Nephron progenitor cell (in vitro differentiated cells): ENCODE measurements at places on chromosomes 5 and 9.
A peak's percentile ranks its signal among the peaks of the same experiment; 100 is the strongest.

DNA sequence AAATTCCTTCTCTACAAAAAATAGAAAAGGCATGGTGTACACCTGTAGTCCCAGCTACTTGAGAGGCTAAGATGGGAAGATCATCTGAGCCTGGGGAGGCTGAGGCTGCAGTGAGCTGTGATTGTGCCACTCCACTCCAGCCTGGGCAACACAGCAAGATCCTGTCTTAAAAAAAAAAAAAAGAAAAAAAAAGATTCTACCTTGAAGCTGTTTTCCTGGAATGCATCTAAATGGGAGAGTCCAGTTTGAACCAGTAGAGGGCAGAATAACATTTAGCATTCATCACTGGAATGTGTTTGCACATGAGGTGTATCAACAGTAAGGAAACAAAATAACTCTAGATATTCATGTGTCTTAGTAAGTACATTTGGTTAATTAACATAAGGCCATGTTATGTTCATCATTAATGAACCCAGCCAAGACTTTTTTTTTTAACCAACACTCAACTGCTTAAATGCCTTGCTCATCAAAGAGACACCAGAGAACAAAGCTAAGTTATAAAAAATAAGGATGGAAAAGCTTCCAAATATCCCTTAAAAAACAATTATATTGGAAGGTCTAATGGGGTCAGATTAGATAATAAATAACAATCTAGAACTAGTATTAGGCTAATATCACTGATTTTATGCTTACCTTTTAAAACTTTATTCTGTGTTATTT is 16.1 kb downstream of the IFNE start:
- no peak for DNase-seq

GRCh38 chr9:91117959-91118703 is 243.6 kb downstream of the AUH start:
- peak; percentile 53 for DNase-seq

DNA sequence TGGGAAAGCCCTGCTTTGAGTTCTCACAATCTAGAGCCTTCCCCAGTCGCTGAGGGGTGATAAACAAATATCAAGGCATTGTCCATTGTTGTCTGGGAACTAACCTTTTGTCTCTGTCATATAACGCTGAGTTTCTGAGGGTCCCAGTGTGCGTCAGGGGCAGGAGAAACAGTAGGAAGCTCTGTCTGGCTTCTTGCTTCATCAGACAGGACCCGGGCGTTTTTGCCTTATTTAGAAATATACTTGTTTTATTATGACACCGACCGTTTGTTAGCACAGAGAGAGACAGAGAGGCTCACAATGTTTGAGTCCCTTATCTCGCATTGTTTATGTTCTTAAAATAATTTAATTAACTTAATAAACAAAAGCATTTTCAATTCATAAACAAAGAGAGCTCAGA is 204.9 kb upstream of the GAS1 start:
- no peak for DNase-seq

DNA sequence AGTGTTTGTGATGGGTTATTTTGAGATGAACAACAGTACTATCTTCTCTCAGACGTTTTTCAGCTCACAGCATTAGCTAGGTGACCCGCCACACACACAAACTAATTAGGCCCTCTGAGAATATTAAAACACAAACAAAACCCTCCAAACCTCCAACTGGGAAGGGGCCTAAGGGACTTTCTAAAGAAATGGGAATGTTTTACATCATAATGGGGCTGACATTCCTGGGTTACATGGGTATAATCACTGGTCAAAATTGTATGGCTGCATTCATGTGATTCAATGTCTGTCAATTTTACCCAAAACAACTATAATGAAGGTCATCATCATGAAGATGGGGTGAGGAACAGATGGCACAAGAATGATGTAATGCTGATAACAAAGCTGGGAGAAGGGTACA is 59.6 kb downstream of the SPTLC1 start:
- no peak for DNase-seq

DNA sequence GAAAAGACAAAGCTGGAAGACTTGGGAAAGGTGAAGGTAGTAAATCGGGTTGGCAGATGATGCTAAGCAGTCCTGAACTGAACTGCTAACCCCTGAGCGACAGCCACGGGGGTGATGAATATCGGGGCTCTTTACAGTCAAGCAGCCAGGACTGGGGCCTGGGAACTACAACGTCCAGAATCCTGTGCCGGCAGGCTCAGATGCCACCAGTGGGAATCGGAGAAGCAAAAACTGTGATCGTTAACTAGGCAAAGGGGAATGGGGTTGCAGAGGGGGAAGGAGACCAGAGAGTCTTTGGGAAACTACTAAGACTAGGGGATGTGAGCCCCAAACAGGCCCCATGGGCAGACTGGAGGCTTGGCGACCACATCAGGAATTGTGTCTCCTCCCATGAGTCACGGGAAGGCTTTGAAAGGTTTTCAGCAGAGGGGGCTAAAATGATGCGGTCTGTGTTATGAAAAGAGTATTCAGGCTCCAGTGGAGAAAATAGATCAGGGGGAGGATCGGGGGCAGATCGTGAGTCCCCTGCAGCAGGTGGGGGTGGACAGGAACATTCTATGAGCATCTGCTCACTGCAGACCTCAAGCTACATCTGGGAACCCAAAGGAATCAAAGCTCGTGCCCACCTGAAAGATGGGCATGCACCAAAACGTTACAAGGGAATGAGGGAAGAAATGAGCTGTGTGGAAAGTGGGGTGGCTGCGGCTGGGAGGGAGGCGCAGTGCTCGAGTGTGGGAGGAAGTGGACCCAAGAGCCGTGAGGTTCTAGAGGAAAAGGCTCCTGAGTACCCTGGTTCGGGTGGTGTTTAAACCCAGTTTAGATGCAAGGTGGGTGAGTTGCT is 53.8 kb downstream of the HRH2 start:
- no peak for DNase-seq

DNA sequence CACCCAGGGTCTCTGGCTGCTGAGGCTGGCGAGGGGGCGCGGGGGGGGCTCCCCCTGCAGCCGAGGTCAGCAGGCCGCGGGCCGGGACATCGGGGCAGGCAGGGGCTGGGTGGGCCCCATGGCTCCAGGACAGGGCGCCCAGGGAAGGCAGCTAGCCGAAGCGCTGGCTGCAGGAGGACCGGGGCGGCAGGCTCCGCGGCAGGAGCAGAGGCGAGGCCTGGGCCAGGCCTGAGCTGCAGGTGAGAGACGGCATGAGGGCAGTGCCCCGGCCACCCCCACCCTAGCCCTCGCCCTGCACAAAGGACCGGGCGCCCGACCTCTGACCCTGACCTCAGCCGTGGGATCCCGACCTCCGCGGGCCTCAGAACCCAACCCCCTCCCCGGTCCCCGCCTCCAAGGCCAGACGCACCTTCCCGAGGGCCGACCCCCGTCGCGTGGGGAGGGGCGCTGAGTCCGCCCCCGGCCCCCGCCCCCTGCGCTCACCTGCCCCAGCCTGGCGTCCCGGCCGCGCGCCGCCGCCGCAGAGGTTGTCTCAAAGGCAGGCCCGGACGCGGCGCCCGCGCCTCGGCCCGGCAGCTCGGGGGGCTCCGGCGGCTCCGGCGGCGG is 431 bp downstream of the RNF208 start:
- peak; percentile 56 for DNase-seq

DNA sequence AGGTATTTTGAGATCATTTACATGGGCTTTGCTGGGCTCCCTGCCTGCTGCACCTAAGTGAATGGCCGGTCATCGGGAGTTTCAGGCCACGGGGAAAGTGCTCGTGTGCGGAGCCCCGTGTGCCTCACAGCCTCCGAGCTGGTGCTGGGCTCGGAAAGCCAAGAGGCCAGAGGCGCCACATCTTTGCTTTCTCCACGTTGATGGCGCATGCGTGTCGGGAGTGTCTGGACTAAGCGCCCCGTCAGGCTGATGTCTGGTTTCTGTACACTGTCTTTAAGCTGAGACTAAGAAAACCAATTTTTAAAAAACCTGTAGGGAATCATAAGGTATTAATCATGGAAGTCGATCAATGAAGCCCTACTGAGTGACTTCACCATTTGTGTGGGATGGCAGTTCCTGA is 69.1 kb downstream of the OTULIN start:
- no peak for DNase-seq

GRCh38 chr5:35356725-35357124 is 126.4 kb upstream of the PRLR start:
- DNase-seq = no peak

- DNase-seq = peak; percentile 78
Measured at GRCh38 chr5:177132136-177133095, 1.2 kb upstream of the NSD1 start.

DNA sequence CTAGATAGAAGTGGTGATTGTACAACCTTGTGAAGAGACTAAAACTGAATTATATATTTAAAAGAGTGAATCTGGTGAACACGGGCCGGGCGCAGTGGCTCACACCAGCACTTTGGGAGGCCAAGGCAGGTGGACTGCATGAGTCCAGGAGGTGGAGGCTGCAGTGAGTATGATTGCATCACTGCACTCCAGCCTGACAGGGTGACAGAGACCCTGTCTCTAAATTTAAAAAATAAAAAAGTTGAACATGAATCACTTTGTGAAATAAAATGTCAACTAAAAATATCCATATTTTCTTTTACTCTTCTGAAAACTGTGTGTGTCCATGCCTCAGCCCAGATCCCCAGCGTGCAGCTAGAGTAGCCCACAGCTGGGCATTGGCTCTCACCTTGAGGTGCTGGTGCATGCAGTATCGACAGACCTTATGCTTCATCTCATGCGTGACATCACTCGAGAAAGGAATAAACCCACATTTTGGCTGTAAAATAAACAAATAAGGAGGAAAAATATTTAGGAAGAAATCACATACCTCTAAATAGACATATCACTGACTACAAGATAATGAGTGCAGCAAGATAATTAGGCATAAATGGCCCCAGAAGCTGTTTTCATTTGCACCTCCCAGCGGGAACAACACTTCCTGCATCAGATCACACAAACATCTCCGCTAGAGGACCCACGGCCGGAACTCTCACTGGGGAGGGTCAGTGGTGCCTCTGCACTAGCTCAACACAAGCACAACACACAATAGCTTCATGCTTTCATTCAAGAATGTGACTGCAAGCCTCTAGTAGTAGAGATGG is 22.1 kb downstream of the IPPK start:
- no peak for DNase-seq

GRCh38 chr9:34254966-34255825 is 73.9 kb downstream of the KIF24 start:
- DNase-seq = no peak
